ENCODE measurements at places on chromosomes 7 and 10.

DNA sequence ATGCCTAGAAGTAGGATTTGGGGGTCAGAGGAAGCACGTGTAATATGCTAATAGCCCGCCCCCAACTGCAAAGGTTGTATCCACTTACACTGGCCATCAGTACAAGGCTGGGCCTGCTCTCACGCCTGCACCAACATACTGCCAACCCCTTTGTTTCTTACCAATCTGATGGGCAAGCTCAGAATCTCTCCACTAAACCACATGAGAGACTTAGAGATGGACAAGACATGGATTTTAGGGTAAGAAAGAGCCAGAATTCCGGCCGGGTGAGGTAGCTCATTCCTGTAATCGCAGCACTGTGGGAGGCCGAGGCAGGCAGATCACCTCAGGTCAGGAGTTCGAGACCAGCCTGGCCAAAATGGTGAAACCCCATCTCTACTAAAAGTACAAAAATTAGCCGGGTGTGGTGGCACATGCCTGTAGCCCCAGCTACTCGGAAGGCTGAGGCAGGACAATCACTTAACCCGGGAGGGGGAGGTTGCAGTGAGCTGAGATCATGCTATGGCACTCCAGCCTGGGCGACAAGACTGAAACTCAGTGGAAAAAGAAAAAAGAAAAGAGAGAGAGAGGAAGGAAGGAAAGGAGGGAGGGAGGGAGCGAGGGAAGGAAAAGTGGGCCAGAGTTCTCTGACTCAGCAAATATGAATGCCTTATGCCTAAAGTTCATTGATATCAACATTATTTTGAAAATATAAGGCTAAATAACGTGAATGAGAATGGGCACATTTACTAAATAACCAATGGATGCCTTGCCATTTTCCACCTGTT is 162.2 kb downstream of the SLIT1 start:
- DNase-seq = no peak

DNA sequence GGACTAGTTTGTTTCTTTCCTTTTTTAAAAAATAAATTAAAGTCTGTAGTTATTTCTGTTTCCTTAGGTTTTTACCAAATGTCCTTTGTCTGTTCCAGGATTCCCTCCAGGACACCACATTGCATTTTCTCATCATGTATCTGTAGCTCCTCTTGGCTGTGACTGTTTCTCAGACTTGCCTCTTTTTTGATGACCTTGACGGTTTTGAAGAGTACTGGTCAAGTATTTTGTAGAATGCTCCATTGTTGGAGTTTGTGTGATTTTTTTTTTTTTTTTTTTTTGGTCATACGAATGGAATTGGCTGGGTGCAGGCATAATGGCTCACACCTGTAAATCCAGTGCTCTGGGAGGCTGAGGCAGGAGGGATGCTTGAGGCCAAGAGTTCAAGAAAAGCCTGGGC is 127.1 kb upstream of the BMPER start:
- no peak for DNase-seq

GRCh38 chr10:6269953-6270867 is 67.5 kb downstream of the PFKFB3 start:
- DNase-seq = peak; percentile 71

GRCh38 chr7:36192053-36192824 is 39.2 kb downstream of the EEPD1 start:
- DNase-seq = no peak

DNA sequence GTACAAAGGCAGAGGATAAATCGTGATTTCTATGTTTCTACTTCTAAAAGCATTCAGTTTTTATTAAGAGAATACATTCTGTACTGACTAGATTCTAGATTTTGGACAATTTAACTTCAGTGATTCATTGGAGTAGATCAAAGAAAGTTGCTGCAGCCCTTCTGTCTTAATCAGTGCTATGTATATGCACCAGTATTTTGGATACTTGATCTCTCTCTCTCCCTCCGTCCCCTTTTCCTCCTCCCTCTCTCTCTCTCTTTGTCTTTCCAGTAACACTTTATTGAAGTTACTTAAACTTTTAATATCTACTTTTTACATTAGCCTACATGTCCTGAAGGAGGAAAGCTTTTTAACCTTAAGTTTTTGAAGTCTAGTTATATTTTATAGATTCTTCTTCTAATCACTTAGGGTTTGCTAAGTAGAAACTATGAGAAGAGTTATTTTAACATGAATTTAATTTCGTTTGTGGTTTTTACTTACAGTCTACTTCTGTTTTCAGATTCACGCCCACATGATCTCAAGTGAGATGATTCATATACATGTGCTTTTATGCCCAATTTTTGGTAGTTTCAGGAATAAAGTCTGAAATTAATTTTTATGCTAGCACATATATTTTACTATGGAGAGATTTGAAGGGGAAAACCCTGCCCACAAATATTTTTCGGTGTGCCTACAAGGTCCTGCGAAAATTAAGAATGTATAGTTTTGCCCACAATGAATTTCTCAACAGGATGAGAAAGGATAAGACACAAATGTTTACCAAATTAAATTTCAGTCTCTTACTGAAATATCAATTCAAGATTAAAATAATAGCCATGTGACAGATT is 9.1 kb downstream of the MDFIC start:
- DNase-seq = no peak

DNA sequence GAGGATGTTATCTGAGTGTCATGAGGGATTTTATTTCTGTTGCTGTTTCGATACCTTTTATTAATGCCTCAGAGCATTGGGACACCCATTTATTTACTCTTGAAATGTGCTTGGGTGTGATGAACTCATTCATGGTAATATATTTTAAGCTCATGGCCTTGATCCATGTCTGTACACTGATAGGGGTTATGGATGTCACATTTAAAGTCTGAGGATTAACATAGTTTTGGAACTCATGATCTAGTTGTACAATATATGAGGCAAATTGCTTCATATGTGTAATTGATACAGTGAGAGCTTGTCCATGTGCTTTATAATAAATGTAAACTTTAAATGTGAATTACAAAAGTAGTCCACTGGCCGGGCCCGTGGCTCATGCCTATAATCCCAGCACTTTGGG is 23.0 kb upstream of the ZRANB1 start:
- DNase-seq = no peak

DNA sequence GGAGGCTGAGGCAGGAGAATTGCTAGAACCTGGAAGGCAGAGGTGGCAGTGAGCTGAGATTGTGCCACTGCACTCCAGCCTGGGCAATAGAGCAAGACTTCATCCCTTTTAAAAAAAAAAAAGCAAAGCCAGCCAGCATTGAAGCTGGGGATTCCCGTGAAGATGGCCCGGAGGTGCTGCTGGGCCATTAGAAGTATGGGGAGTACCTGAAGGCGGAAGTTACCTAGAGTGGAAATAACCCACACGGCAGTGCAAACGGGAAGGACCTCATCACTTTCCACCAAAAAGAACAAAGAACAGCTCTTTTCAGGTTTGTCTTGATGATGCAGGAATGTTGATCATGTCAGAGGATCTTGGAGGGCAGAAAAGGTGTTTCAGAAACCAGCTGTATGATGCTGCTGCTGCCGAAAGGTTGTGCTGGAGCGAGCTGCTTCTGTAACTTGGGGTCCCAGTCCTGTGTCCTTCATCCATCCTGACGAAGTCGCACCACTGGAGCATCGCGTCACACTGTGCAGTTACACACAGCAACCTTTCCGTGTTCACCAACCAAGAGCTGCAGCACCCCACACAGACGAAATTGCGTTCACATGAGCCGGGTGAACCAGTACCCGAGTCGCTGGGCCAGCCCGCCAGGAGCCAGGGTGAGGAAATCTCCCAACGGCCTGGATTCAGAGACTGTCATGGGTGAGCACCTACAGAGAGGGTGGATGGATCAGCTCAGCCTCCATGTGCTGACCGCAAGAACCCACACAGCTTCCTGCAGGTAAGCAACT is 8.2 kb downstream of the ZFAND2A start:
- DNase-seq = no peak

DNA sequence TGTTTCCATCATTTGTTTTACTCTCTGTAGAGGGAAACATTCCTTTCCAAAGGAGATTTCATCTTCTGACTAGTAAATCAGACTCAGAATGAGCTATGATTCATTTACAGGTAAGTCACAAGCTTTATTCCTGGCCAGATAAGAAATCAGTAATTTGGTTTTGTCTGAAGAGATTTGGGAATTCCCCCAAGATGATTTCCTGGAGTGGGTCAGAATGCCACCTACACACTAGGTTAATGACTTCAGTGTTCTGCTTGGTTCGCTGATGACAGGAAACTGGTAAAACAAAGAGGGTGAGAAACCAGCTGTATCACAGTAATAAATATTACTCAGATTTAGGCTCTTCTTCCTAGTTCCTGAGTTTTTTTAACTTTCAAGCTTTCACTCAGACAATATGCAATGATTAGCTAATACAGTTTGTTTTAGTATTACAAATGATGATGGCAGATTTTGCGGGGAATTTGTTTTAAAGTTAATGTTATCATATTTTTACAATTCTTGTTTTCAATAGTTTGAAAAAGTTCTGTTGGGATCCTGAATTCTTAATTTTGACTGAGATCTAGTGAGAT is 8.3 kb upstream of the ASZ1 start:
- no peak for DNase-seq

- DNase-seq = no peak
Observed at GRCh38 chr7:63205136-63205535, 793.5 kb upstream of the ZNF722 start.

Measured in stimulated activated CD4-positive, alpha-beta T cell treated with anti-CD3 and anti-CD28 coated beads, Interleukin-2, amount 100 ng/mL, for 24 hours (primary cell).